ENCODE measurements at places on chromosomes 6 and 20. TPM values are rescaled to one million over a fixed set of nuclear protein-coding genes. Genes with fewer than 3 reads are reported as not detected.

Gene CDH4
- total RNA-seq = 0.21 TPM

Gene TFAP2D
- total RNA-seq = not detected

Gene TMEM244
- not detected for total RNA-seq

Gene BMP6
- 4.6 TPM for total RNA-seq

Gene PTCHD4
- total RNA-seq = 0.91 TPM

Gene SLC22A16
- 0.20 TPM for total RNA-seq

Gene RAB32
- 10.8 TPM for total RNA-seq

Gene LHFPL5
- total RNA-seq = not detected

Gene MAP7
- total RNA-seq = 2.0 TPM

Gene DNMT3B
- total RNA-seq = 0.57 TPM

Gene GJA1
- 145 TPM for total RNA-seq

Gene TXLNB
- 112 TPM for total RNA-seq

Gene ANGPT4
- total RNA-seq = not detected

Gene TSPO2
- total RNA-seq = not detected

Gene KCNK16
- not detected for total RNA-seq

Gene HFE
- 9.5 TPM for total RNA-seq

Gene SAMD3
- total RNA-seq = not detected

Gene CCM2L
- total RNA-seq = 9.6 TPM

Gene PGC
- total RNA-seq = not detected

Gene CTAGE9
- total RNA-seq = not detected

Gene IDH3B
- 152 TPM for total RNA-seq

Gene NKAIN4
- not detected for total RNA-seq

Gene PLTP
- total RNA-seq = 67.2 TPM

Gene TCP11
- not detected for total RNA-seq

Gene DDR1
- total RNA-seq = 103 TPM

Gene HLA-DRA
- total RNA-seq = 83.4 TPM

Gene KIAA0408
- 3.8 TPM for total RNA-seq

Gene MRPS18B
- total RNA-seq = 60.2 TPM

Gene OR2J3
- total RNA-seq = not detected

Gene FKBP1C
- total RNA-seq = 0.29 TPM

Gene TPD52L1
- 29.5 TPM for total RNA-seq

Gene ZSCAN31
- total RNA-seq = 18.4 TPM

Gene WFDC2
- 1.1 TPM for total RNA-seq

Gene CLDN20
- total RNA-seq = not detected

Gene WFDC12
- total RNA-seq = not detected
